ENCODE measurements at places on chromosomes 4 and X.

DNA sequence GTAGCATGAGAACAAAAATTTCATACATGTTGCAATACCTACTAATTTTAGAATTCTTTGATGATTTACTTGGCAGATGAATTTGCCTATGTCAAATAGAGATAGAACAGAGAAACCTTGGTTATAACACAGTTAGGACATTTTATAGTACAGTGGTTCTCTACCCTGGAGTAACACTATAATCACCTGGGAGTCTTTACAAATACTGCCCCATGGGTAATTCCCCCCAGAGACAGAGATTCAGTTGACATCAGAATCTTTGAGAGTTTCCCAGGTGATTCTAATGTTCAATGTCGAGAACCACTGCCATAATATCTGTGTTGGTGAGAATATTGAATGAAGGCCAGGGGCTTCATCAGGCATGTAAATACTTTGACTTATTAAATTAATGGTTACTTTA, 401.3 kb upstream of the NDST4 start:
- no peak for DNase-seq

DNA sequence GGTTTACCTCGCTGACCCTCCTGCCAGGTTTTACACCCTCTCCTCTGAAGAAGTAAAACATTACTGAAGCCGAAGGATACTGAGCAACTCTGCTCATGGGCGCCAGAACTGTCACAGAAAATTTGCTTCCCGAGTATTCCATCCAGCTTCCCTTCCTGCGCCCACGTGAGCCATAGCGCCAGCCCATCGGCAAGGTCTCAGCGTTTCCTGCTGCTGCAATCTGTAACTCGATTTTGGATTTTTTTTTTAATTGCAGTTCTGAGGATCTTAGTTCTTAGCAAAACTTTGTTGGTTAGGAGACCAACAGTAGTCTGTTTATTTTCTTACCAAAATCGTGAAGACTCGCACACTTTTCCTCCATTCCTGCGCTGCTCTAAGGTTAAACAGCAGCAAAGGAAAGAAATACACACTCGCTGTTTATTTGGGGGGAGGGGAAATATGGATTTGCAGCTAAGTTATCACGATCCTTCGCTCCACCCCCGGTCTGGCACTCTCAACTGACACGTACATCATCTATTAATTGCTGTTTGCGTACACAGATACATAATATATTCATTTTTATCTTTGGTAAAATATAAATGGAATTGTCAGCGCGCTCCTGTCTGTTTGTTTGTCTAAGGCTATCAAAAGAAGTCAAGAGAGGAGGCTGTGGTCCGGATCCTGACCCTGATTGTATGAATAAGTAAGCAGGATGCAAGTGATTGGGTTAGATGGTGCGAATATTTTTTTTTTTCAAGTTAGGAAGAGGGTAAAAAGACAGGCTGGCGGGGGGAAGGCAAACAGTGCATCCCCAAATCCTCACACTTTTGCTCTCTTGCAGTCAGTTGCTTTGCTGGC, at the start of gene TLL1:
TLL1 (plus strand) TSS at position 777 of the 837 bp plus-strand sequence. CDS start 668 bp downstream, outside the sequence.
- DNase-seq = peak; percentile 14

DNA sequence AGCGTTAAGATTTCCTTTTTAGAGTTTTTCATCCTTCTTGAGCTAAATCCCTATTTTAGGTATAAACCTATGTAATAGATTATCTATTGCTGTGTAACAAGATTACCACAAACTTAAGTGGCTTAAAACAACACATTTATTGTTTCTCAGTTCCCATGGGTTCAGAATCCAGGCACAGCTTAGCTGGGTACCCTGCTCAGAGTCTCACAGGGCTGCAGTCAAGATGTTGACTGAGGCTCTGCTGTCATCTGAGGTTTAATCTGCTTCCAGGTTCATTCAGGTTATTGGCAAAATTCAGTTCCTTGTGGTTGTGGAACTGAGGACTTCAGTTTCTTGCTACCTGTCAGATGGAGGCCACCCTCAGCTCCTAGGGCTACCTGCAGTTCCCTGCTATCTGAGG, 60.9 kb downstream of the GK start:
- DNase-seq = no peak

GRCh38 chrX:56600141-56600540, 36.7 kb downstream of the UBQLN2 start:
- no peak for DNase-seq

DNA sequence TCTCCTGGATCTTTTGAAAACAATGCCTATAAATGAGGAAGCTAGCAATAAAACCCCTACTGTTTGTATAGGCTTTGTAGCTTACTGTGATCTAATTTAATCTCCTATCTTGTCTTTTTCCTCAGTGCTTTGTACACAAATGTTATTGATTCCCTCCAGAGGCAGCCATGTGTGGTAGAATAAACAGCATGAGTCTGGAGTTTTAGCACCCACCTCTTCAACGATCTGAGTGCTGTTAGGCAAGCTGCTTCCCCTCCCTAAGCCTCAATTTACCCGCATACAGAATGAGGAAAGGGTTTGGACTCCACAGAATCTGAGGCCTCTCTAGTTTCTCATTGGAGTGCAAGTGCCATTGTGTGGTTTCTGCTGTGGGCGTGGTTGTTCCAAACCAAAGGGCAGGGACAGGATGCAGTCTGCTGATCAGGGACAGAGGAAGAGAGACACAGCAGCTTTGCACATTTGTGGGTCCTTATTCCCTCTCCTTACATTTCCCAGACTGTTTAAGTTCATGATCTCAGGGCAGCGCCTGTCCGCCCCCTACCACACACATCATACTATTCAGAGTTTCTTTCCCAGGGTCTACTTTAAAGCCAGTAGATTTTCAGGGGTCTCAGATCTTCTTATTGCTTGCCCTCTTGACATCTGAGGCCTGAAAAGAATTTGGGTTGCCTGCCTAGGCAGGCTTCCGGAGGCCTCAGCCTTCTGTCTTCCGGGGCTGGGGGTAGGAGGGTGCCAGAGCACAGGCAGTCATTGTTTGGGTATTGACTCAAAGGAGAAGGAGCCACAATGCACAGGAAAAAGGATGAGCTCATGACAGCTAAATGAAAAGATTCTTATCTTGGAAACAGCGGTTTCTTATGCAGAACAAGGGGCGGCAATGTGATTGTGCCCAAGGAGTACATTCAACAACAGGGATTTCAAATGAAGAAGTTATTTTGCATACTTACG, 114.9 kb upstream of the TEX13D start:
- peak; percentile 75 for DNase-seq

GRCh38 chr4:80492761-80493160, 157.2 kb downstream of the CFAP299 start:
- no peak for DNase-seq

- no peak for DNase-seq
Observed at GRCh38 chrX:69020316-69020715, 144.9 kb downstream of the PJA1 start.

GRCh38 chr4:122716825-122717448, 15.6 kb upstream of the BBS12 start:
- DNase-seq = peak; percentile 65

DNA sequence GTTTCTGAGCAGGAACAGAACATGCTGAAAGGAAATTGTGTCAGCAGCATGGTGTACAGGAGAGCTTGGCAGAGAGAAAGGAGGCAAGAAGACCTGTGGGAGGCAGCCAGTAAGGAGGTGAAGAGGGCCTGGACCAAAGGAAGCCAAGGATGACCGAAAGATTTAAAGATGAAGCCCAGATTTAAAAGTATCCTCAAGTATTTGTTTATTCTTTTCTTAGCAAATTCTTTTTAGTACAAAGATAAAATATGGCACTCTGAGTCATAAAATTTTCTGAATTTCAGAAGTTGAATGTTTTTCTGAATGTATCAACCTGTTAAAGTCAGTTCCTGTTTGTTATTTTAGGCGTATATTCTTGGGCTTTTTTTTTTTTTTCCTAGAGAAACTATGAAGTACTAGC, 3.5 kb downstream of the PKD2 start:
- no peak for DNase-seq

GRCh38 chr4:114383721-114384120, 214.9 kb upstream of the UGT8 start:
- DNase-seq = peak; percentile 93

- no peak for DNase-seq
Observed at GRCh38 chr4:26310264-26310663, 10.6 kb upstream of the RBPJ start.

- DNase-seq = no peak
Observed at GRCh38 chr4:118834070-118834469, 1.9 kb downstream of the SEC24D start.

DNA sequence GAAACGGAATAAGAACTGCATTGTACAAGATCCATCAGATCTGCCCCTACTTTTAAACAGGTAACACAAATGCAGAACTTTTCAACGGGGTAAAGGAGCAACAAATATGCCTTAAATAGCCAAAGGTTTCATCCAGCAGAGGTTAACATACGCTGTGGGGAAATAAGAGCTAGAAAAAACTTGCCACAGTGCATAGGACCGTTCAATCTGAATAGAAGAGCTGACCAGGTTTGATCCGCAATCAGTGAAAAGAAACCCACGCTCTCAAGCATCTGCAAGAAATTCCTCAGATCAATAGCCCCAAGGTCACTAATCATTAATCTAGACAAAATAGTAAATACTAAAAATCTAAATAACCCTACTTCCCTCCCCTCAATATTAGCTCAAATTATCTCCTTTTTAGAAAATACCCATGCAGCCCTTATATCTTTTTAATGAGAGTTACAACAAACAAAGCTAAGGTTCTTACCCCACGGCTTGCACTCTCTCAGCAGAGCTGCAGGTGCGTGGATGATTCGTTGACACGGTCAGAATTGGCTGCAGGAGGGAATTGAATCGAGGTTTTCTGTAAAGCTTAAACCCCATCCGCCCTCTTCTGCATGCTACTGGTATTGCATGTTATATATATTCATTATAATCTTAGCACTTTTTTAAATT, at the start of gene TLR10:
TLR10 (minus strand) TSS at position 539 of the 657 bp plus-strand sequence. CDS start 7,400 bp downstream, outside the sequence.
- DNase-seq = peak; percentile 34

GRCh38 chr4:165360985-165361670, 17.7 kb upstream of the CPE start:
- no peak for DNase-seq

DNA sequence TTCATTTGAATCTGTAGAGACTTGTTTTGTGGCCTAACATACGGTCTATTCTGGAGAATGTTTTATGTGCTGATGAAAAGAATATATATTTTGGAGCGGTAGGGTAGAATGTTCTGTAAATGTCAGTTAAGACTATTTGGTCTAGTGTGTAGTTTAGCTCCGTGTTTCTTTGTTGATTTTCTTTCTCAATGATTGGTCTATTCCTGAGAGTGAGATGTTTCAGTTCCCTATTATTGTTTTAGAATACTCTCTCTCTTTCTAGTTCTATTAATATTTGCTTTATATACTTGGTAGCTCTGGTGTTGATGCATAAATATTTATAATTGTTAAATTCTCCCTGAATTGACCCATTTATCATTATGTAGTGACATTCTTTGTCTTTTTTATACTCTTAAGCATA, 236.5 kb downstream of the GLUD2 start:
- no peak for DNase-seq
